ENCODE measurements at places on chromosomes 7 and 10. TPM values are rescaled to one million over a fixed set of nuclear protein-coding genes. Genes with fewer than 3 reads are reported as not detected.
A peak's percentile ranks its signal among the peaks of the same experiment; 100 is the strongest.

DNA sequence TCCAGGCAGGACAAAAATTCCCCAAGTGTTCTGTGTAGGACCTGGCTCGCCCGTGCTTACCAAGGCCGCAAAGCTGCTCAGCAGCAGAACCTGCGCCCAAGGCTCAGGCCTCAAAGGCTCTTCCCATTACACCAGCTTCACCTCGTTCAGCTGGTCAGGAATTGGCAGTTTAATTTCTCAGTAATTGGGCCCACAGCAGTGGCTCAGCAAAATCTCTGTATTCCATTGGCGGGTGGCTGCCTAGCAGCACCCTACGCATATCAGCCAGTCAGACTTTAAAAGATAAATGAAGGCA lies 5.8 kb downstream of the FZD9 start:
- no peak for DNase-seq

- DNase-seq = peak; percentile 89
Measured at GRCh38 chr10:111705021-111705420, 478.5 kb downstream of the GPAM start.

GRCh38 chr7:36021367-36021766 lies 131.7 kb upstream of the EEPD1 start:
- DNase-seq = peak; percentile 10

GRCh38 chr10:88901206-88901983 lies 21.4 kb downstream of the STAMBPL1 start:
- DNase-seq = peak; percentile 69

DNA sequence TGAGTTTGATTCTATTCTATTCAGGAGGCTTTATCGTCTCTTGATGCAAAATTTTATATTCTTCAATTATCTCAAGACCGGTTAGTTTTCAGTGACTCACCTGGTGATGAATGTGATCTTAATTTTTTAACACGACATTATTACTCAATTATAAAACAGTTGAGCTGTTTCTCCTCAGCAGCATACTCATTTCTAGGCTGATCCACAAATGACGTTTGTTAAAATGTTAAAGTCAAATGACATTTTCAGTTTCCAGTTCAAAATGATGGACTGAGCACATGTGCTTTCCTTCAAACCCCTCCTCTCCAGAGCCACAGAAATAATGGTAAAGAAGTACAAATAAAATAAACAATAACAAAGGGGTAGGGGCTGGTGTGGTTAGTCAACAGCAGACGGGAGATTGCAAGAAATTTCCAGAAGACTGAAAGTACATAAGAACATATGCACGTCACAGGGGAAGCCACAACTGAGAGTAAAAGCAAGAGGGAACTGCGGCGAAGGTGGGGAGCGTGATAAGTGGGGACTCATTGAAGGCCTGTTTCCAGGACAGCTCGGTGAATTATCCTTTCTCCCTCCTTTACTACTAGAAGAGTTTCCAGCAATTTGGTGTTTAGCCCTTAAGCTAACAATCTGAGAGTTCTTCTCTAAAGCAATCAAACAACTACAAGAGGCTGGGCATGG lies 10.9 kb downstream of the MACROH2A2 start:
- no peak for DNase-seq

The ATP5F1C gene
- 315 TPM for total RNA-seq

- no peak for DNase-seq
Measured at GRCh38 chr7:1534330-1535099, 4.0 kb downstream of the MAFK start.

DNA sequence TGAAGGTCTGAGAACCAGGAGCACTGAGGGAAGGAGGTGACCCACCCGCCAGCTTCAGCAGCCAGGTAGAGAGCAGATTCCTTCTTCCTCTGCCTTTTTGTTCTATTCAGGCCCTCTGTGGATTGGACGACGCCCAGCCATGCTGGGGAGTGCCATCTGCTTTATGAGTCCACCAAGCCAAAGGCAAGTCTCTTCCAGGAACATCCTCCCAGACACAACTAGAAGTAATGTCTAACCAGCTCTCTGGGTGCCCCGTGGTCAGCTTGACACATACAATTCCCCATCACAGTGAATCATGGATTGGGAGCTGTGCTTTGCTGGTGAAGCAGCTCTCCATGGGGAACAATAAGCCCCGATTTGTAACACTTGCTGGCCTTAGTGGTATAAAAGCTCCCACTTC lies 125.2 kb downstream of the CCDC3 start:
- DNase-seq = no peak

DNA sequence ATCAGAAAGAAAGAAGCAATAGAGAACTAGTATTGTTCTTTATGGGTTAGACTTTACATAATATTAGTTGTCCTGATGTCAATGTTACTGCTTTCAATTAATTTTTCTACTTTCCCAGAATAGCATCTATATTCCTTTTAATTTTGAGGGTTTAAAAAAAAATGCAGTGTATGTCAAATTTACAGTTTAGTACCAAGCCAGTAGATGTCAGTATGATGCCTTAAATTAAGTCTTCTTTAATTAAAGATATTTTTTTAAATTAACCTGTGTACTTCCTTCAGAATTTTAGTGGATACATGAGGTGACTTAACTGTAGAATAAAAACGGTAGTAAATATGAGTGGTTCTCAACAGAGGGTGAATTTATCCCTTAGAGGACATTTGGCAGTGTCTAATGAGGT lies 35.2 kb upstream of the STOX1 start:
- DNase-seq = peak; percentile 21

The EGR2 gene
- 1.1 TPM for total RNA-seq

The CTNNA3 gene
- total RNA-seq = not detected

The GRK5 gene
- total RNA-seq = 16.4 TPM

- peak; percentile 87 for DNase-seq
Measured at GRCh38 chr7:73623798-73624668, at the start of gene MLXIPL. MLXIPL (minus strand) TSS chr7:73624522; CDS start chr7:73624492, 30 bp downstream.

DNA sequence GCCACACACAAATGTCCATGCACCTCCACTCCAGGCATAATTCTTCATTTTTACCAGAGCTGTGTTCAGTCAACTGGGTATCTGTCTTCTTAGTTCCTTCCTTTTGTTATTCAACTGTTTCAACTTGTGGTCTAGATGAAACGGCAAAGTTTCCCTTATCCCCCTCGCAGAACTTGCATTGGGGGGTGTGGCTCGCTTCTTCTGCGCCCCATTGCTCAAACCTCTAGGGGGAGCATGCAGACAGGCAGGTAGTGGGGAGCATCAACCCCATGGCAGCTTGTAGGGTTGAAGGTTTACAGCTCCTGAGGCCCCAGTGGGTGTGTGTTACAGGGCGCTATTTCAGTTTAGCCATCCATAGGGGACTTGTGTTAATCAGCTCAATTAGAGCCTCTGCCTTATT lies 38.3 kb upstream of the COBL start:
- DNase-seq = no peak

The AHCYL2 gene
- 8.9 TPM for total RNA-seq

DNA sequence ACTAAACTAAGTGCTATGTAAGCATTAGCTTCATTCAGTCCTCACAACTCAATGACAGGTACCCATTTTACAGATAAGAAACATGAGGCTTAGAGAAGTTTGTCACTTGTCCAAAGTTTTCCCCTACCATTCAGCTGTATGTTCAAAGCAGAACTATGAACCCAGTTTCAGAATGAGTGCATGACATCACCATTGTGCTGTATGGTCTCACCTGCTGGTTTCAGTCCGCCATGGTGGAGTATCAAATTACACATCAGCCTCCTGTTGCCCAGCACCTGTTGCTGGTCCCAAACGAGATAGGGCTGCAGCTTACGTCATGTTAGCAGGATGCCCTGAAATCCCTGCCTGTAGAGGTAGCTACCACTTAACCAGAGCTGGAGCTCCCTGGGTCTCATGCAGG lies 95.0 kb downstream of the DYNC1I1 start:
- DNase-seq = no peak

DNA sequence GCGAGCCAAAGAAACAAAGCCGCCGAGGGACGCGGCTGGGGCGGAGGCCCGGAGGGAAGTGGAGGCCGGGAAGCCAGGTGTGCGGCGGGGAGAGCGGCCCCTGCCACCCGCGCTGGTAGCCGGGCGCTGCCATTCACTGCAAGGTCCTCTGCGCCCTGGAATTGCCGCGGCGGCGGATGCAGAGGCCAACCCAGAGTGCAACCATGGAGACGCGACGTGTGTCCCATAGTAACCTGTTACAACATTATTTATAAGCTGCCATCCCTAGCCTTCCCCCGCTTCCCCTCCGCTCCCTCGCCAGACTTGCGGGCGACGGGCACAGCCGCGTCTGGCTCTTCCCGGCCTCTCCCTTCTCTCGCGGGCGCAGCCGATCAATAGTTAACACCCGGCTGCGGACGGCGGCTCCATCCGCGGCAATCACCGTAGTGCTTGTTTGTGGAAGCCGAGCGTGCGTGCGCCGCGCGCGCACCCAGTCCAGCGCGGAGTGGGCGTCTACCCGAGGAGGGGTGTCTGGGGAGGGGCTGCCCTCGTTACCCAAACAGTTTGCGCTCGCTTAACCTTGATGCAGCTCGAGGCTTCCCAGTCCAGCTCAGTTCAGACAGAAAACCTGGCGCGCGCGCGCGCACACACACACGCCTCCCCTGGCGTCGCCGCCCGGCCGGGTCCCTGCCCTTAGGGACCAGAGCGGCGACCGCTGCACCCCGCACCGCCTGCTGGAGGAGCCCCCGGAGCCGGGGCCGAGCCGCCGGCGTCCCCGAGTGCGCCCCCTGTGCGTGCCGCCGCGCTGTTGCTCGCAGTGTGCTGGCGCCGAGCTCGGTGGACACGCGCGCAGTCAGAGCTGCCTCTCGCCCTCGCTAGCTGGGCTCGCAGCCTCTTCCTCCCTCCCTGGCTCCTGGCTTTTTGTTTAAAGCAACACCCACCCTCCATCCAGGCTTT lies 165.4 kb upstream of the DPP6 start:
- DNase-seq = peak; percentile 1

GRCh38 chr10:96497391-96497790 lies 16.3 kb downstream of the TLL2 start:
- DNase-seq = no peak

The GPNMB gene
- total RNA-seq = 38.2 TPM

DNA sequence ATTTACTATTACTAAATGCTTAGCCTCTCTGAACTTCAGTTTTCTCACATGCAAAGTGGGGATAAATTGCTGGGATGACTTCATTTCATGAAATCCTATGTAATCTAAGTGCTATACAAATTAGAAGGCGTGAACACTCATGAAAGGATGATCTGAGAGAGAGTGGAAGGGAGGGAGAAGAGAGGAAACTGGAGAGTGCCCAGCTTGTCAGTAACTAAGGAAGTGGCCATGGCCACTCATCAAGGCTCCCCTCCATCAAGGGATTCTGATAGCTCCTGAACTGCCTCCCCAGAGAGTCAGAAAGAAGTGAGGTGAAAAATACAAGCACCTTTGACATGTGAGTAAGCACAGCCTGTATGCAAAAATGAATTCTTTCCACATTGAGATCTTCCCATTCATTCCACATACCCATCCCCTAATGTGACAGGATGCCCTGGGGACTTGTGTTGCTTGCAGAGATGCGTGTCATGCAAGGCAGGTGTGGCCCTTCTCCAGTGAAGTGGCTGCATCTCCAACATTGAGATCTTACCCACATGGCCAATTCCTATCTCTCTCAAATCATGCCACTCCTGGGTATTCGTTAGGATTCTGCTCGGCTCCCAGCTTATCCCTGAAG lies 76.5 kb upstream of the ITPRID1 start:
- DNase-seq = no peak

The PHYHIPL gene
- not detected for total RNA-seq

- no peak for DNase-seq
Measured at GRCh38 chr10:45308707-45309106, 6.7 kb downstream of the OR13A1 start.

DNA sequence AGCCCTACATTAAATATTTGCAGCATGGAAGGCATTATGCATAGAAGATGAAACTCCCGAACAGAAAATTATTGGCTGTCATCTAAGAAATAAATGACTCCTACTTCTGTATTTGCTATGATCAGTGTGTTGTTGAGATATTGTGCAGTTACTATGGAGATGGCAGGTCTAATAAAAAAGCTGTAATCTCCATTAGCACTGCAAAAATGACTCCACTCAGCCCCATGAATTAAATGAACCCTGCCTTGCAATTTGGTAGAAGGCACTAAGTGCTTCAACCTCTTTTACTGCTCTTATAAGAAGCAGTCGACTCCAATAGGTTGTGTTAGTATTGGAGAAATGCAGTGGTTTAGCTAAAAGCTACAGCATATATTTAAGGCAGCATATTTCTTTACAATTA lies 290.0 kb upstream of the PHYHIPL start:
- DNase-seq = no peak

- DNase-seq = peak; percentile 12
Measured at GRCh38 chr10:70512149-70512639, 33.6 kb downstream of the PALD1 start.

- DNase-seq = peak; percentile 33
Measured at GRCh38 chr7:45863715-45864114, 9.2 kb downstream of the CCDC201 start.

The SFTPA1 gene
- not detected for total RNA-seq

DNA sequence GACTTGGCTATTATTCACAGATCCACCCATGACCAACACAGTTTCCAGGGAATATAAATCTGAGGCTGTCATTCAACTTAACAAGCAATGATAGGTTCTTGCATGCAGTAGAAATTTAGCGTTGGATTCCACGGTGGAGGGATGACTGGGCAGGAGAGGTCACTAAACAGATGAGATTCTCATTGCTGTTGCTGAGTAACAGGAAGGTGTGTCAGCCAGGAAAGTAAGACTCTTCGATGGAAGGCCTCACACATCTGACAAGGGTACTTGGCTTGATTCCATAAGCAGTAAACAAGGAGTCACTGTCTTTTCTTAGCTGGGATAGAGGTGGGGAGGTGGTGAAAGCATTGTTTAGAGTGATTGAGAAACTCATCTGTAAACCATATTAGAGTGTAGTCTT lies 1152.0 kb downstream of the SORCS3 start:
- DNase-seq = no peak

- peak; percentile 30 for DNase-seq
Measured at GRCh38 chr7:134712196-134712595, 65.5 kb downstream of the BPGM start.

DNA sequence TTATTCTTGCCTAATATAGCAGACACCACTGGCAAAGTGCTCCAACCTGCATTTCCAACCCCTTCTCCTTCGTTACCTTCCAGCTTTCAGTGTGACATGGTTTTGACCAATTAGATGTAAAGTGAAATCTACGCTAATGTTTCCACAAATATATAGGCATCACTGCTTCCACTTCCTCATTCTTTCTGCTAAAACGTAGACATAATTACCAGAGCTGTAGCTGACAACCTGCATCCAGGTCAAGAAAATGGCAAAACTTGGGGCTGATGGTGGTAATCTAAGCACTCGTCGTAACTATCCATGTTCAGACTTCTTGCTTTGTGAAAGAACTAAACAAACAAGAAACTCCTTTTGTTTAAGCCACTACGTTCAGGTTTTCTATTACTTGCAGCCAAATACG lies 41.8 kb upstream of the COL1A2 start:
- DNase-seq = no peak

- DNase-seq = peak; percentile 87
Measured at GRCh38 chr10:72637398-72637857, 11.5 kb upstream of the MICU1 start.

GRCh38 chr10:130127364-130128061 lies 8.7 kb upstream of the GLRX3 start:
- DNase-seq = peak; percentile 81

The FOXP2 gene
- 5.0 TPM for total RNA-seq

The C10orf62 gene
- total RNA-seq = not detected
